Stimulated activated effector memory CD8-positive, alpha-beta T cell treated with anti-CD3 and anti-CD28 coated beads, Interleukin-12 subunit alpha, Interleukin-12 subunit beta, amount 100 ng/mL, for 72 hours (primary cell): ENCODE measurements at places on chromosomes 5 and 9.

DNA sequence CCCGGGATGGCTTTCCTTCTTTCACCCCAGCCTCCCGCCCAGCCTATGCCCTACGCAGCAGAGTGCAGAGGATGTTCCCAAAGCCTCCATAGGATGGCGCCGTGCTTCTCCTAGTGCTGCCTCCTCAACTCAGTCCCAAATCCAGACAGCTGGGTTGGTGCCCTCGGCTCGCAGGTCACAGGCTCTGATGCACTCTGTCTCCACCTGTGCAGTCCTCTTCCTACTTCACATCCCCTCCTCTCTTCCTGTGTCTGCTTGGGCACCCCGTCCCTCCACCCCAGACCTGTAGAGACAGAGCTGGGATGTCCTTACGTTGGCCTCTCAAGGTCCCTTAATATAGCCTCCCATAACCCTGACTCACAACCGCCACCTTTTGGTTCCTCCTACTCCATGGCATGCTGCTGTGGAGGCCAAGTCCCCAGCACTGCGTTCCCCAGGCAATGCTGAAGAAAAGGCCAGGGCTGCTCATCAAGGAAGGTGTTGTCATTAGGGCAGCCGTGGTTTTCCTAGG lies 314.4 kb downstream of the GADD45G start:
- DNase-seq, result no peak

DNA sequence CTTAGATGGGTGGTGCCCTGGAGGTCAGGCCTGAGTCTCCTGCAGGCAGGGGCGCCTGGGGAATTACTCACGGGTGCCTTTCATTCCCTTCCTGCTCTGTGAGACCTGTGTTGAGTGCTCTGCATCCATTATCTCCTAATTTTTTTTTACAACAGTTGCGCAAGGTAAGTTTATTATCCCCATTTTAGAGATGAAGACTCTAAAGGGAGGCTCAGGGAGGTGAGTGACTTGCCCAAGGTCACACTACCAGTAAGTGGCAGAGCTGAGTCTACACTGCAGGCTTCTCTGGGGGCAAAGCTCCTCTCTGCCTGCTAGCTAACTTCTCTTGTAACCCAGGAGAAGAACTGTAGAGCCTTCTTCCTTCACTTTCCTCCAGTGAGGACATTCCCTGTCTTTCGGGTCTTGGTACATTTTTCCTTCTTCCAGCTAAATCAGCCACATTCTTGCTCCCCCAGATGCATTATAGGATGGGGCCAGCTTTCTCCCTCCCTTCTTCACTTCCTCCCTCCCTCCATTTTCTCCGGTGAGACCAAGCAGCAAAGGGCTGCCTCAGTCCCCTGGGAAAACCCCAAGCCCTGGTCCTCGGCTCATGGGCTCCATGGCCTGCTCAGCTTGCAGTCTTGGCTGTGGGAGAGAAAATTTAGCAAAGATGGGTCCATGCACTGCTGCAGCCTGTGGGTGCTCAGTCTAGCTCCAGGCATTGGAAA lies 1.8 kb downstream of the PRR7 start:
- no peak for DNase-seq

GRCh38 chr9:137050570-137050969 lies 3.3 kb downstream of the ENTPD2 start:
- no peak for DNase-seq

GRCh38 chr5:107402434-107403227 lies 268.1 kb downstream of the EFNA5 start:
- no peak for DNase-seq

- no peak for DNase-seq
Measured at GRCh38 chr5:113163328-113163727, 186.7 kb downstream of the DCP2 start.

GRCh38 chr5:68504306-68504705 lies 288.8 kb downstream of the PIK3R1 start:
- no peak for DNase-seq

DNA sequence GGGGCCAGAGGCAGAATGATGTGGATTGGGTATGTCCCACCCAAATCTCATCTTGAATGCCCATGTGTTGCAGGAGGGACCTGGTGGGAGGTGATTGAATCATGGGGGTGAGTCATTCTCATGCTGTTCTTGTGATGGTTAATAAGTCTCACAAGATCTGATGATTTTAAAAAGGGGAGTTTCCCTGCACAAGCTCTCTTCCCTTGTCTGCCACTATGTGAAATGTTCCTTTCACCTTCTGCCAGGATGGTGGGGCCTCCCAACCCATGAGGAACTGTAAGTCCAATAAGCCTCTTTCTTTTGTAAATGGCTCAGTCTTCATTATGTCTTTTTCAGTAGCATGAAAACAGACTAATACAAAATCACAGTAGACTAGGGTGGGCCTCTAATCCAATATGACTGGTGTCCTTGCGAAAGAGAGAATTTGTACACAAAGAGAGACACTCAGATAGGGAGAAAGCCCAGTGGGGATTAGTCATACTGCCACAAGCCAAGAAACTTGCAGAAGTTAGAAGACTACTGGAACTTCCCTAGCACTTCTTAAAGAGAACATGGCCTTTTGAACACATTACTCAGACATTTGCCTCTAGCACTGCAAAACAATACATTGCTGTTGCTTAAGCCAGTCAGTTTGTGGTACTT lies 68.4 kb downstream of the ANXA1 start:
- no peak for DNase-seq

- no peak for DNase-seq
Measured at GRCh38 chr5:140055152-140055551, 12.1 kb upstream of the NRG2 start.

GRCh38 chr9:86183229-86184137 lies 76.0 kb downstream of the C9orf153 start:
- DNase-seq, result no peak

DNA sequence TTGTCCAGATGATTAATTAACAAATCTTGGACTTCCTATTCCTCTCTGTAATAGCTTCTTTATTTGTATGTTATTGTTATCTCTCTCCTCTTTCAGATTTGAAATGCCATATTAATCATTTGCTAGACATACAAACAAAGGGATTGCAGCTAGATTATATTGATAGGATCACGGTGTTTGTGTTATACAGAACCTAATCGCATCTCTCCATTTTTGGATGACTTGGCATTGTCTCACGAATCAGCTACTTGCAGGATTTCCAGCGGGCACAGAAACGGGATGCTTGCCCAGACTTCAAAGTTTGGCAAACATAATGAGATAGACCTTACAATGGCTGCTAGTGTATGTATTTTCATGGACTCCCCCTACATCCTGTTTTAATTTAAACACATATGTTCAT lies 368.1 kb downstream of the TLE4 start:
- DNase-seq, result no peak

GRCh38 chr9:125074976-125075375 lies 68.4 kb downstream of the SCAI start:
- no peak for DNase-seq

DNA sequence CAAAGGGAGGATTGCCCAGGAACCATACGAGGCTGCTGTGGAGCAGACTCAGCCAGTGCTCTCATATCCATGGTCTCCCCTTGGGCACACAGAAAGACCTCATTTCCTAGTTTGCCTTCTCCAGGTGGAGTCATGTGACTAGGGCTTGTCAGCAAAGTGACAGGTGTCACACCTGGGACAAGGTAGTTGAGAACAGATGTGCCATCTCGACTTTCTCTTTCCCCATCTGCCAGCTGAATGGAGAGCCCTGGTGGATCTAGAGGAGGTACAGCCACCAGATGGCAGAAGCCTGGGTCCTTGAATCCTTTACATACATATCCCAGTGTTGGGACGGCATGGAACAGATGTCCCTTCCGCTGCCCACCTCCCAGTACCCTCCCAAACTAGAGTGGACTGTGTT lies 42.9 kb upstream of the ALDOB start:
- DNase-seq, result no peak

- DNase-seq, result no peak
Measured at GRCh38 chr5:2699686-2700085, 51.8 kb downstream of the IRX2 start.

DNA sequence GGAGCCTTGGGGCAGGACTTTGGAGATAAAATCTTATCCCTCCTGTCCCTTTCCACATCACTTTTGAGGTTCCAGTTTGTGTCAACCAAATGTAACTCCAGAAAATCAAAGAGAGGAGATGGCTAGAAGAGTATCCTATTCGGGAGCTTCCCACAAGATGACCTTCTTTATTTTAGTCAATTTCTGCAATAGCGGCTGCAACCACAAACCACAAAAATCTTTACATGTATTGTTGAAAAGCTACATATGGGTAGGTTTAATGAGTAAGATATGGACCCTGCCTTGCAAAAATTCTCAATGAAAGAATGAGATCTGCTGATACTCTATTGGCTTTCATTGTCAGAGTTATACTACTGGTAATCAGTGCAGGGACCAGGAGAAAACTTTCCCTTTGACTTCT lies 92.2 kb upstream of the MAMDC2 start:
- no peak for DNase-seq

- DNase-seq, result no peak
Measured at GRCh38 chr5:178490935-178491652, 99.1 kb downstream of the COL23A1 start.

- no peak for DNase-seq
Measured at GRCh38 chr5:145975361-145976066, 39.1 kb downstream of the SH3RF2 start.

- DNase-seq, result no peak
Measured at GRCh38 chr9:74960561-74960960, 7.8 kb upstream of the C9orf40 start.

GRCh38 chr5:173204185-173204979 lies 30.6 kb downstream of the NKX2-5 start:
- no peak for DNase-seq

DNA sequence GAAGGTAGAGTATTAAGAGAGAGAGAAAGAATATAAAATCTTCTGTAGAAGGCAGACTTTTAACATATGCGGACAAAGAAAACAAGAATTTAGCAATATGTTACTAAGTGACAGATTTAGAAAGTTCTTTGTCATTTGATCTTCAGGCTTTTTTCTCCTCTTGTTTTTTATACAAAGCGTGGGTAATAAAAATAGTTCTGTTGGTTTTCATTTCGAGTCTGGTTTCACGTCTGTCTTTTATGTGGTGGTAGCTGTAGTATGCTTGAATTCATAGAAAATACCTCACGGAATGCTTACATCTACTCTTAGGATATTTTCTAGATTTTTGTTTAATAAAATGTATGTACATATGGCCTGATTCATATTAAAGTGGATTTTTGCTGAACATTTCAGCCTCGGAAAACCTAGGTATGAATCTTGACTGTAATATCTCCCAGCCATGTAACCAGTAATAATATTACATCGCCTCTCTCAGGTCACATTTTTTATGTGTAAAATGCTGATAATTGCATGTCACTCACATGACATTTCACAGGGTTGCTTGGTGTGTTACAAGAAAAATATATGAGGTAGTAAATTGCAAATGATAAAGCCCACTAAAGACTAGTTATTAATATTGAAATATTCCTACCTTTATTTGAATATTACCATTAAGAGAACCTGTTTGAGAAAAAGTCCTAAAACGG lies 72.5 kb upstream of the TAF11L2 start:
- no peak for DNase-seq

DNA sequence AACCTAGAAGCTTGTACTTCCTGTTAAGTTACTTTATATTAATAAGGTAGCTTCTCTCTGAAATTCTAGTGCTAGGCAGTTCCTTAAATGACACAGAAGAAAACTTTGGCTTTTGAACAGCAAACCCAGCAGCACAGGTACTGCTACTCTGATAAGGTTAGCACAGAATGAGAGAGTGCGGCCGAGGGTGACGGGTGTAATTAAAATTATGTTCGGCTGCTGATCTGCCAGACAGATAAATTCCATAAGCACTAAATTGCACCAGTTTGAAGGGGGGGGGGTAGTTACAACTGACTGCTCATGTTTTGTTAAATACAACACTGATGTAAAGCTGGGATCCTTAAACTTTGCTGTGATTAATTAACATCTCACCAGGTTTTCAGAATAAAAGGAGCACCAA lies 475.1 kb downstream of the SPOCK1 start:
- DNase-seq, result no peak

GRCh38 chr9:138112791-138113600 lies 235.4 kb downstream of the CACNA1B start:
- DNase-seq, result no peak
